ENCODE measurements at places on chromosomes 1 and 21.

GRCh38 chr1:1068517-1069055 is 5.5 kb downstream of the RNF223 start:
- DNase-seq, result no peak

- DNase-seq, result no peak
Observed at GRCh38 chr1:168607872-168608428, 31.5 kb downstream of the XCL1 start.

GRCh38 chr1:156390469-156391365 is 21.7 kb downstream of the RHBG start:
- DNase-seq, result no peak

- no peak for DNase-seq
Observed at GRCh38 chr1:25932321-25932720, 26.1 kb upstream of the STMN1 start.

- no peak for DNase-seq
Observed at GRCh38 chr1:39544327-39544726, 32.3 kb downstream of the PABPC4 start.

- DNase-seq, result no peak
Observed at GRCh38 chr1:230381049-230381467, 45.1 kb downstream of the PGBD5 start.

DNA sequence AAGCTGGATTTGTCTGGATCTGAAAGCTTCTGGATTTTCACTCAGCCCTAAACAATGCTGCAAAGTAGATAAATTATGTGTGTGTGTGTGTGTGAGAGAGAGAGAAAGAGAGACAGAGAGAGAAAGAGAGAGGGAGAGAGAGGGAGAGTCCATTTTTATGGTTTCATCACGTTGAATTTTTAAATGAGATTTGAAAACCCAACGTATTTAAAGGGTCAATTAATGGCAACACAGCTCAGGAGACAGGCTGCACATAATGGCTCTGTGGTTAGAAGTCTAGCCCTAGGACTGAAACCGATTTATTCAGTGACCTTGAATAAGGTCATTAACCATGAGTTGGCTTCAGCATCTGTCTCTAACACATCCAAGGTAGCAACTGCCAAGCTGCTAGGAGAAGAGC is 35.3 kb upstream of the FMN2 start:
- DNase-seq, result no peak

DNA sequence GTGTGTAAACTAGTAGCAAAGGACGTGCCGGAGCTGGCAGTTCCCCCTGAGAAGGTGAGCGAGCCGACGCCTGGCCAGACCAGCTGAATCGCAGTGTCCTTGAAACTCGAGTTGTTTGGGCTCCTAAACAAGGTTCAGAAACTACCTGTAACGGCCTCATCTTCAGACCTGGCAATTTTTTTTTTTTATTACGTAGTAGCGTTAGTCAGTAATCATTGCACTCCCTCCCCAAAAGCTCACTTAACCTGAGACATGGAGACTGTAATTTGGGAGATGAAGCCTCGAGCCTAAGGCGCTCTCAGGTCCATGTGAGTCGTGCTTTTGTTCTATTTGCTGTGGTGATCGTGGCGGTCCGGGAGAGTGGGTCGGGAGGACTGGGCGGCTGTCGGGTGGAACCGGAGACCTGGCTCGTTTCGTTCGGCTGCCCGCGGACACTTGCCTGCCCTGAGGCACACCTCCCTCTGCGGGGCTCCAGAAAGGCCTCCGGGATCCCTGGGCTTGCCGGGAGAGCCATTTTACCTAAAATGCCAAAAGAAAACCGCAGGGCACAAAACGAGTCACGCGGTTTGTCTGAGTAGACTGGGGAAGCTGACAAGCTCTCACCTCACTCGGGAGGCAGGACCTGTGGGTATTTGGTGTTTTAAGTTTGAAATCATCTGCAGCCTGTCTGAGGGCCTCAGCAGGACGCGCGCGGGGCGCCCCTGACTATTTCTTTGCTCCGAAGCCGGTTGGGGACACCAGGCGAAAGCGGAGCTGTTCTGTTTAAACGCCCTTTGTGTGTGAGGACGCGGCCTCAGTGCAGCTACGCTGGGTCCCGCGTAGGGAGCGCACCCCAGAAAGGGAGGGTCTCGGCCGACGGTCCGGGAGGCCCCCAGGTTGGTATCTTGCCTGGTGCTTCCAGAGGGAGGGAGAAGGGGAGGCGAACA is 722 bp downstream of the LHX8 start:
- no peak for DNase-seq

DNA sequence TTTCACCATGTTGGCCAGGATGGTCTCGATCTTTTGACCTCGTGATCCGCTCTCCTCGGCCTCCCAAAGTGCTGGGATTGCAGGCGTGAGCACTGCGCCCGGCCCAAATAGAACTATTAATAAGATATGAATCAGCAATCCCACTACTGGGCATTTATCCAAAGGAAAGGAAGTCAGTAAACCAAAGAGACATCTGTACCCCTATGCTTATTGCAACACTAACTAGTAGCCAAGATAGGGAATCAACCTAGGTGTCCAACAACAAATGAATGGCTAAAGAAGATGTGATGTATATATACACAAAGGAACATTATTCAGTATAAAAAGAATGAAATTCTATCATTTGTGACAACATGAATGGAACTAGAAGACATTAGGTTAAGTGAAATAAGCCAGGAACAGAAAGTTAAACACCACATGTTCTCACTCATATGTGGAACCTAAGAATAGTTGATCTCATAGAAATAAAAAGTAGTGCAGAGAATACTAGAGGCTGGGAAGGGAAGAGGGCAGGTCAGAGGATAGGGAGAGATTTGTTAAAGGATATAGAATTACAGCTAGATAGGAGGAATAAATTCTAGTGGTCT is 48.8 kb downstream of the XPR1 start:
- no peak for DNase-seq

- DNase-seq, result no peak
Observed at GRCh38 chr1:115314765-115315164, 23.3 kb downstream of the NGF start.

DNA sequence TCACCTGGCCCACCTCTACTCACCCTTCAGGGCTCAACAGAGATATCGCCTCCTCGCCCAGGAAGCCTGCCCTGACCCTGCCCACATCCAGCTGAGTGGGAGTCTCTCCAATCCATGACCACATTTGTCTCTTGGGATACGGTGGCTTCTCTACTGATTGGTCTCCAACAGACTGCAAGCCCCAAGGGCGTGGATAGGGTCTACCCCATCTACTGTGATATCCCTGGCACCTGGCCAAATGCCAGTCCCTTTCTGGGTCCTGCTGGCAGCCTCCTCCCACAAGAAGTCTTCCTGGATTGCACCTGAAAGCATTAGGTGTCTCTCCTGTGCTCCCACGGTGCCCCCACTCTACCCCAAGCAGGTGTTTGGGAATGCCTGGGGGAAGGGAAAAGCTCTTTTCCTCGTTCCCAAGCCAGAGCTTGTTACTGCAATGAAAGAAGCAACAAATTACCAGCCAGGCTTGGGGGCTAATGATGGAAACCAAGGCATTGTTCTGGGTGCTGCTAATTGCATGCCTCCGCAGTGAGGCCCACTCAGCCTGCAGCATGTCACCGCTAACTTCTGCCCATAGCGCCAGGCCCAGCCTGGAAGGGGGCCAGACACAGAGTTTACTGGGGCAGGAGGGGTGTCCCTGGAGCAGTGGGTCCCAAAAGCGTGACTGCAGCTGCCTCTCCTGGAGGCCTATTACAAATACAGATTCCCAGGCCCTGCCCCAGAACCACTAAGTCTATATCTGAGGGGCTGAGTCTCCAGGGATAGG is 90.7 kb upstream of the IFFO2 start:
- DNase-seq, result no peak
